ENCODE measurements at places on chromosomes 6 and 20.

DNA sequence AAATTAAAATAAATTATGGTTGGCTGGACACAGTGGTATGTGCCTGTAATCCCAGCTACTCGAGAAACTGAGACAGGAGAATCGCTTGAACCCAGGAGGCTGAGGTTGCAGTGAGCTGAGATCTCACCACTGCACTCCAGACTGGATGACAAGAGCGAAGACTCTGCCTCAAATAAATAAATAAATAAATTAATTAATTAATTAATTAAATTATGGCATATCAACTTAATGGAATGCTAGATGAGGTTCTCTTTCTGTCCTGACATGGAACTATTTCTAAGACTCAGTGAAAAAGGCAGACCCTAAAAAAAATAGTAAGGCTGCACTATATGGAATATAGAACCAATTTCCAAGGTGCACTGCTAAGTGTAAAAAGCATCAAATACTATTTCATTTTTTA, 4.8 kb downstream of the SRPK1 start:
- DNase-seq, result no peak

DNA sequence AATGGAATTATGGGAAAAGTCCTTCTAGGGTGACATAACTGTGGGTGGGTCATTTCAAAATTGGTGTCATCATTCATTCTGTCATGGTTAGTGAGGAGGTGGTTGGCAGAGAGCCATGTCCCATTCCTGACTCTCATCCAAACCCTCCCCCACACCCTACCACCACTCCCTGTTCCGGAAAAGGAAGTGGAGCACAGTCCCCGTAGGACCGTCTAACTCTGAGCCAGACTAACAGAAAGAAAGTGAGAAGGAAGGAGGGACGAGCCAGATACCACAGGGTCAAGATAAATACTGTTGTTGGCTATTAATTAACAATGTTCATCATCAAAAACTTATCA, 4.8 kb downstream of the TRIM10 start:
- peak; percentile 71 for DNase-seq

GRCh38 chr6:122033564-122034181, 365.8 kb upstream of the HSF2 start:
- no peak for DNase-seq

DNA sequence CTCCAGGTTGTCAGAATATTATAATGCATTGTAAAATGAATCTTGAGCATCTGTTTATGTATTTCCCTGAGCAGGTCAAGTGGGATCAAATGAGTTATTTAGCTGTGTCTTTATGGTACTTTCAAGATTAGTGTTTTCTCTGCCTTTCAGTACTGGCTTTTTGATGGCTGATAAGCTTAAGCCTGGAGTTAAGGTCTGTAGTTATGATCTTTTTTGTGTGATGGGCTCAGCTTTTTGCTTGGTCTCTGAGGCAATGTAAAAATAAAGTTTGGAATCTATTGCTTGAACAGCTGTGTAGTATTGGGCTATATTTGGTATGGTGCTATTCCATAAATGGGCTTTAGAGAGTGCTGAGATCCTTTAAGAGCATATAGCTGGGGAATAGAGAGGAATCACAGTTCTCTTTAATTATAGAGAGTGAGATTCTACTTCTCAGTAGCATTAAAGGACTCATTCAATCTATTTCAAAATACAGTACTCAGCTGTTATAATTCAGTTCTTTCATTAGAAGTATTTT, 40.7 kb downstream of the ZNF451 start:
- DNase-seq, result no peak

DNA sequence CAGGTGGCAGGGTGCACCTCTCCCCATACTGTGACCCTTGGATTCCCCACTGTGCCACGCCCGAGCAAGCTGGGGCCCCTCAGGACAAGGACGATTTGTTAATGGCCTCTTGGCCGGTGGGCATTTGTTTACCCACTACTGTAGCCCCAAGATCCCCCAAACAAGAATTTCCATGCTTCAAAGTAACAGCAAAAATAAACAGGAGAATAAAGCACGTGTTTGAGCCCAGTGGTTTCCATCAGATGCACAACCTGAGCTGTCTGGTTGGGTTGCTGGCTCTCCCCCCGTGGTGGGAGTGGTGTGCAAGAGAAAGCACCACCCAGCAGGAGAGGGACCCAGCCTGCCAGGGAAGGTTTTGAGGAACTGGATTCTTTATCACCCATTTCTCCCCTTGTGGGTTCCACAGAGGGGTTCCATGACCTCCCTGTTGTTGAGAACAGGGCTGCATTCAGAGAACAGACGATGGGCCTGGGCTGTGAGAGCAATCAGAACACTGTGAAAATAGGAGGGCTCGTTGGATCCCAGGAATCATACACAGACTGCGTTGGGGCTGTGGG, 4.8 kb downstream of the CD93 start:
- no peak for DNase-seq

DNA sequence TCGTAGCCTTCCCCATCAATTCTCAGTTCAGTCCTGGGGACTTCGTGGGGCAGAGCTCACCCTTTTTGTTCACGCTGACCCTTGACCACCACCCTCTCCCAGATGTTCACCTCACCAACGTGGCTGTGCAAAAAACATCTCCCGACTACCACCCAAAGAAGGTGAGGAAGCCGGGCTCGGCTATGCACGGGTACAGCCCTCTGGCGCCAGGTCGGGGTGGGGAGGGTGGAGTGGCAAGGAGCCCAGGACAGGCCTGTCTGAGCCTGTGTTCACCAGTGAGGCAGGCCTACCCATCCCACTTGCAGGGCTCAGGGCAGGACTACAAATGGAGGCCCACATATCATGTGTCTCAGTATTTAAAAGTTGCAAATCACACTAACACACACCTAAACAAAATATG, 18.1 kb downstream of the PDRG1 start:
- DNase-seq, result no peak

GRCh38 chr20:3316136-3316535, 77.1 kb upstream of the SLC4A11 start:
- no peak for DNase-seq

- DNase-seq, result no peak
These were observed 95.5 kb downstream of the CEBPB start for GRCh38 chr20:50286174-50286511.

DNA sequence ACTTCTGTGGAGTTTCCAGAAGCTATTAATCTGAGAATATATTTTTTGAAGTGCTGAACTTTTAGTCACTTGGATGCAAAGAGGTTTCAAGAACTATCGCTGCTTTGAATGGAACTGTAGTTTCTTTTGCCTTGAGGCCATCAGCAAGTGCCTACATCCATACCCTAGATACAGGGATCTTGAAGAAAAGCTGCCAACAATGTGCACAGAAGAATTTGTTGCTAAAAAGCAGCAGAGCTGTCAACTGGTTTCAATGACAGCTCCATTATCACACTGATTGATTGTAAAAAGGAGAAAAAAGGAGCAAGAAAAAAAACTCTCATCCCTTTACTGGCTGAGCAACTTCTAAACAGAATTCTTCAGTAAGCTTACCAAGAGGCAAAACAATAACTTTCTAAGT, 251.0 kb upstream of the NRSN1 start:
- DNase-seq, result no peak

DNA sequence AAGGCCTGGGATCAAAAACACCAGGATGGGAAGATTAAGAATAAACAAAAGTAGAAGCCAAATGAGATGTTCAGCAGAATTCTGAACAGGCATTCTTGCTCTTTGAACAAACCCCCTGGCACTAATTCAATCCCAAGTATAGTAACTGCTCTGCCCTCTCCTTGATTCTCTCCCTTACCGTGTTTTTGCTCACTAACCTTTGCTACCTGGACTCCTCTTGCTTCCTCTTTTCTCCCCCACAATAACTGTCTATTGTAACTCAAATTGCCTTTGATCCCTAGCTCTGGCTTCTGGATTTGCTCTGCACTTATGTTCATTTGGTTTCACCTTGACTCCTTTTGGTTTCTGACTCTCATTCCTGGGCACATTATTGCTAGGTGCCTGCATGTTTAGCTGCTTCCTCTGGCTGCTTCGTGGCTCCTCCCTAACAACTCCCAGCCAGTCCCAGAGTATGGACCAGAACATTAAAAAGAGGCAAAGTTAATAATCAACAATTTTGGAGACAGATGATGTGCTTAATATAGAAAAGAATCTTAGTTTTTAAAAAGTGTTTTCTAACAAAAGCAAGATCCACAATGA, 65.4 kb upstream of the PHIP start:
- DNase-seq, result no peak

- DNase-seq, result peak; percentile 79
These were observed 36.7 kb upstream of the AAR2 start for GRCh38 chr20:36199345-36200257.

DNA sequence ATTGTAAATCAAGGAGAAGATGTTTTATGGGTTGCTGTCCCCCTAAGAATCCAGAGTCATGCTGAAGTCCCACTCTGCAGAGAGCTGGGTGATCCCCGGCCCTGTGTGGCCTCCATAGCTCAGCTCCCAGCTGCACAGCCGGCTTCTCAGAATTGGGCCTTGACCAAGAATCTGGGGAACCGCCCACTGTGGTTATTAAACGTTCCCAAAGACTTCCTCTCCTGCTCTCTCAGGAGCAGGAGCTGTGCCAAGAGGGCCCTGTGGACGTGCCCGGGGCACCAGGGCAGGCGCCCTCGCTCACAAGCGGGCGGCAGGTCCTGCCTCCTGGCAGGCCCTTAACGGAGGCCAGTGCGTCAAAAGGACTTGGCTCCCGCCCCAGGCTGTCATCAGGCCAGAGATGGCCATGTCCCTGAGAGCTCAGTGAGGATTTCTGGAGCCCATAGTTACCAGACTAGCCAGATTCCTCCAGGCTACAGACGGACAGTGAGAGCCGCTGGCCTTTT, 30.4 kb downstream of the ZC3H12D start:
- peak; percentile 99 for DNase-seq

DNA sequence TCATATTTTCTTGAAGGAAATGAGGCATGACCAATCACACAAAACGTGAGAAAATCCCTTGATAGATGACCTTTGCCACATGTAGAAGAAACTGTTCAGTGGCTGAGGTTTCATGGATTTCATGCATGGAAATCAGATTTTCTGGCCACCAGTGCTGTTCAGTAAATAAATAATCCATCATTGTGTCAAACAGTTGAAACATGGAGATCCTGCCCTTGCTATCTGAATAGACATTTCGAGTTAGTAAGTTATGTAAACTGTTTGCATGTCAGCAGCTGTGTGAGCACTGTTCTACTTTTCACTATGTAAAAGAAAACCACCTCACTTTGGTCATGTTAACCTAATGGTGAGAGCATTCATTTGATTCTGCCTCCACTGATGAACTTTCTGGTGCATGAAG, 793.9 kb upstream of the EPHA7 start:
- DNase-seq, result no peak

GRCh38 chr6:100153636-100154275, 159.7 kb upstream of the MCHR2 start:
- no peak for DNase-seq

DNA sequence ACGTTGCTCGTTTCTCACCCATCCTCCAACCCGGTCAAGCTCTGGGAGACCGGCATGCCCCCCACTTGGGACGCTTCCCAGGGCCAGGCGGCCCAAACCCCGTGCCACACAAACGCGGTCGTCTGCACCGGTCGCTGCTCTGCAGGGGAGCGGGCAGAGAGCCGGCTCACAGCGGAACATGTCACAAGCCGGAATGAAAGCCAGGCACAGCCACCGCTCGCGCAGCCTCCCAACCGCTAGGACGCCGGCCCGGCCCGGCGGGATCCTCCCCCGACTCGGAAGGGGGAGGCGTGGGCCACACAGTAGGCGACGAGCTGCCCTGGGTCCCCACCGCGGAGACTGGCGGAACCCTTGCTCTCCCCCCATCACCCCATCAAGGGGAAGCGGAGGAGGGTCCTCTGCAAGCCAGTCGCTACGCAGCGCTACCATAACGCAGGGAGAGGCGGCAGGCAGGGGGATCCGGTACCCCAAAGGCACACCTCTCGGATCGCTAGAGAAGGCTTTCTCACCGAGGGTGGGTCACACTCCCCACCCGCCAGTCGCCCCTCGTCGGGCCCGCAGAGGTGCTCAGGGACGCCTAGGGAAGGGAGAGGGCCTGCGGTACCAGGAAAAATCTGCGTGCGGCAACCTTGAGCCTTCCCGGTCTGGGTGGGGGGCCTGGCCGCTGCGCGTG, 768.4 kb upstream of the DEFB115 start:
- DNase-seq, result no peak

- DNase-seq, result no peak
These were observed 769.9 kb downstream of the QKI start for GRCh38 chr6:164184410-164184809.

DNA sequence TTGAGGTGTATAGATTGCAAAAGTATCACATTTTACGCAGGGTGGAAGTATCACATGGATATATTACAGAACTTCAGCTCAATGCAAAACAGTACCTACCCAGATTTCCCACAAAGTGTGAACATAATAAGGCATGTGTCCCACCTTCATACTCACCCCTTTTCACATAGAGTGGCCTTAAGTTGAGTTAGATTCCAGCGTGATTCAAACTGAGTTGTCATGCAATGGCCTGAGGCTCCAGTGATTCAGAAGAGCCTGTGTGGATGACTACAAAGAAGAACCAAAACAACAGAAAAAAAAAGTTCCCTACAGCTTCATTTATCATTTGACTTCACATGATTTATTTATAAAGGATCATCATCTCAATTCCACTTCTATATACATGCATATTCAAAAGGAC, 309.7 kb downstream of the SLC35F1 start:
- no peak for DNase-seq

- no peak for DNase-seq
These were observed 381.6 kb downstream of the UTRN start for GRCh38 chr6:144666781-144667180.

DNA sequence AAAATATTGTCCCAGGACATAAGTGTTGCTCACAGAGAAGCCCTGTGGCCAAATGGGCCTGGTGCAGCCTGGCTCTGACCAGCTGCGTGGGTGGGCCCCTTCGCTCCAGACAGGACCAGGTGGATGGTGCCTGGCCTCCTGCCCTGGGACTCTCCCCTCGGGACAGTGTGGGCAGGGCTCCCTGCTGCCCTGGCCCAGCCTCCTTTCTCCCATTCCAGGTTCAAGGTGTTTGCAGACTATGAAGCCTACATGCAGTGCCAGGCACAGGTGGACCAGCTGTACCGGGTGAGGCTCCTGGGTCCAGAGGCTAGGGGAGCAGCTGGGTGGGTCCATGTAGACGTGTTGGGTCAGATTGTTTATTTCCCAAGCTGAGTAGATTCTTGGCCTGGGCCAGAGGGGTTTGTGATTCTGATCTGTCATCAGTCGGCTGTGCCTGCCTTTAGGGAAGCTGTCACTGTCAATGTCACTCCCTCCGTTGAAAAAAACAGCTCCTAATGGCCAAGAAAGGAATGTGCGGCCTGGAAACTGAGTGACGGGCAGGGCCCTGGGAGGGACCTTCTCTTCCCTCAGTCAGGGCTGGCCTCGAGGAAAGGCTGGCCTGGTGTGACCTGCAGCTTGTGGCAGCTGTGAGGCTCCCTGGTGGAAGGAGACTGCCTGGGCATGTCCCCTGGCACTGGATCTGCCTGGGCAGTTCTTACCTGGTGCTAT, 47.7 kb downstream of the PYGB start:
- peak; percentile 85 for DNase-seq

DNA sequence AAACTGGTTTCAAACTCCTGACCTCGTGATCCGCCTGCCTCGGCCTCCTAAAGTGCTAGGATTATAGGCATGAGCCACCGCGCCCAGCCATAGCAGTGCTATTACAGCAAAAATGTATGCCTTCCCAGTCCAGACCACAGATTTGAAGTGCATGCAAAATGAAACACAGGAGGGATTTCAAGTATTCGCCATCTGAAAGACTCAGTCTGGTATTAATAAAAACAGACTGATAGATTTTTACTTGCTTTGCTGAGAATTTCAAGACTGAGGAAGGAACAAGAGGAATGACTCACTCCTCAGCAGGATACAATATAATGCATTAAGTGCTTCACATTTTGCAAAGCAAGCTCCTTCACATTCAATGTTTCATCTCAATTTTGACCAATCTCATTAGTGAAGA, 134.9 kb downstream of the TMEM200A start:
- DNase-seq, result no peak
